ENCODE measurements at places on chromosomes 1 and 21. TPM values are rescaled to one million over a fixed set of nuclear protein-coding genes. Genes with fewer than 3 reads are reported as not detected.

Gene IGSF5
- 4.1 TPM for total RNA-seq

Gene SEMA4A
- 1.4 TPM for total RNA-seq

Gene GJA4
- 20.9 TPM for total RNA-seq

Gene ADAMTS5
- 4.0 TPM for total RNA-seq

Gene RAB3B
- total RNA-seq: not detected

Data from Right ventricle myocardium superior (tissue), 1 donor.